ENCODE measurements at places on chromosomes 2 and 18.

DNA sequence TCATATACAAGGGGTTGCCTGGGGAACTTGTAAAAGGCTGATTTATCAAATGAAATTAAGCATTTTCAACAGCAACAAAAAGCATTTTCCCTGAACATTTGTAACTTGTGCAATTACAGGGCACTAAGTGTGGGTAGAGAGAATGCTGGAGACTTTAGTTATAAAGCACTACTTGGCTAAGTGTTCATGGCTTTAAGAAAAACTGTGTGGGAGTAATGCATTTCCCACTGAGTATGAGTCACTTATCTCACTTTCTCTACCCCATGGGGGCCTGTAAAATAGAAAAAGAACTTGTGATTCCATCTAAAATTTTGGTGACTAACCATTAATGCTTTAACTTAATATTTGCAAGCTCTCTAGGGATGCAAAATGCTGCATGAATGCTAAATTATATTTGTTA is 193.4 kb downstream of the CCDC102B start:
- no peak for DNase-seq

DNA sequence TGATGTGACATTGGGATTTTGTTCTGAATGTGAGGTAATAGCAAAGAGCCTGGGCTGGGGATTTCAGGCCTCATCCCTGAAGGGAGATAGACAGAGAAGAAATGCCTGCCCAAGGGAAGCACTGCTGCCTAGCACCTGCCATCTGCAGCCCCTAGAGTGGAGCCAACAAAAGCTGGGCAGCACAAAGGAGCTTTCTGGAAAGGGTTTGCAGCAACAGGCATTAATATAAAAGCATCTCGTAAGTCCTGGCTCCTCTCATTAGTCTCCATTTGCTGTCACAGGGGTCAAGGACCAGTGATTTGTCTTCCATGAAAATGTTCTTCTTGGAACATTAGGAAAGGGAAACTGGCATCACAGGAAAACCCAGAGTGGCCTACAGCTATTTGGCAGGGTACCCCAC is 157.2 kb upstream of the SLC14A2 start:
- DNase-seq: no peak

GRCh38 chr2:42867093-42868065 is 75.0 kb upstream of the HAAO start:
- no peak for DNase-seq

DNA sequence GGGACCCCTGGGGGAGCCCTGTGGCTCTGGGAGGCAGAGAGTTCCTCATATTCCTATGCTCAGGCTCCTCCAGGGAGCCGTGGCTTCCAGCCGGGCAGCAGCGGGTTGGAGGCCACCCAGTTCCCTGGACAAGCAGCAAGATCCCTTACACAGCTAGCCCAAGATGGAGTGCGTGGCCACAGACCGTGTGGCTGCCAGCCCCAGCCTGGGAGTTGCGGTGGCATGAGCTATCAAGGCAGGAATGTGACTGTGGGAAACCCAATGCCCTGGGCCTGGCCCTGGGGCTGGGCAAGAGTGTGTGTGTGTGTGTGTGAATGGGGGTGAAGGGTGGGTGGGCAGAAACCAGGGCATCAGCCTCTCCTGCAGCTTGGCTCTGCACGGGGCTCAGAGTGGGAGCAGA is 130.5 kb downstream of the DYSF start:
- DNase-seq: no peak

GRCh38 chr2:28438532-28439063 is 45.9 kb downstream of the FOSL2 start:
- no peak for DNase-seq

- no peak for DNase-seq
Measured at GRCh38 chr2:19538411-19538963, 180.1 kb upstream of the OSR1 start.

DNA sequence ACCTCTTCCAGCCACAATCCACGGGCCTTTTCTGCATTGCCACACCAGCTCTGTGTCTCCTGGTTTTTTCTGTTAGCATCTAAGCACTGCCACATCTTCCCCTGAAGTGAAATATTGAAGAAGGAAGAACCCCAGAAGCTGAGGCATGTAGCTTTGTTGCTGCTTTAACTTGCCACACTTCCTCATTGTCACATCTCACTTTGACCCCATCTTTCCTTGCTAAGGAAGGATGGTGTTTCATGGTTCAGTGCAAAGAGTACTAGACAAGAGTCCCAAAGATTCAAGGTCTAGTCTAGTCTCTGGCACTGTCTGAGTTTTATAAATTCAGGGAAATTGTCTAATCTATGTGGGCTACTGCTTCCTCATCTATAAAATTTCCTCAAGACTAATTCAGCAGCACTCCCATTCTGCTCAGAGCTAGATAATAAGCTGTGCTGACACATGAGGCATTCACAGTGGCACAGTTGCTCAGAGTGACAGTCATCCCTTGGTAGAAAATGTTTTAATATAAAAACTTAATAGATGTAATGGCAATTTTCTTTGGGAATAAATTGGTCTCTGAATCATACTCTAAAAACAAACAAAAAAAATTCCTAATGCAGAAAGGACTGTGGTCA is 483.0 kb upstream of the ID2 start:
- DNase-seq: no peak

GRCh38 chr2:106866641-106867040 is 19.3 kb downstream of the ST6GAL2 start:
- DNase-seq: no peak

DNA sequence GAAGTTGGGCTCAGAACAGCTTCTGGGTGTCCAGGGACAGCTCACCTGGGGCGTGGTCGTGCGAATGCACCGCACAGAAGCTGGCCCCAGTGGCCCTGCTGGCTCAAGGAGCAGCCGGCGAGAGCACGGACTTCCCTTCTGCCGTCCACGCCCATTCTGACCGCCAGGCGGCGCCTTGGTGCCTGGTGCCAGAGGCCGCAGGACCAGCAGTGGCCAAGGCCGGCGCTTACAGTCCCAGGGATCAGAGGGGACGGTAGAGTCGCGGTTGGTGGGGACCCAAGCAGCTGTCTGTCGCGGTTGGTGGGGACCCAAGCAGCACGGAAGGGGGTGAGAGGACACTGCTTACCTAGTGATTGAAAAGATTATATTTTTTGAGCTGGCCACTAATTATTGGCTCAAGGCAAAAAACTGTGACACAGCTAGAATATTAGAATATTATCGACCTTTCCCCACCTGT is 25.7 kb downstream of the NPPC start:
- peak; percentile 38 for DNase-seq

- no peak for DNase-seq
Measured at GRCh38 chr2:147789287-147789686, 55.5 kb upstream of the ACVR2A start.

- DNase-seq: no peak
Measured at GRCh38 chr2:225995796-225996461, 596.4 kb downstream of the NYAP2 start.

GRCh38 chr2:40474306-40474705 is 22.4 kb upstream of the SLC8A1 start:
- DNase-seq: no peak

GRCh38 chr2:125085904-125086303 is 1060.8 kb downstream of the CNTNAP5 start:
- no peak for DNase-seq

Measured in stimulated activated CD4-positive, alpha-beta T cell treated with anti-CD3 and anti-CD28 coated beads, Interleukin-1b, Interleukin-23, amount 100 ng/mL, for 1 hour (primary cell).